ENCODE measurements at places on chromosomes 3 and 15.

GRCh38 chr15:85676342-85677098, 118.2 kb downstream of the KLHL25 start:
- DNase-seq: no peak

GRCh38 chr15:57586661-57587424, 4.9 kb upstream of the MYZAP start:
- DNase-seq: no peak

- DNase-seq: no peak
Observed at GRCh38 chr15:53389271-53390037, 370.0 kb downstream of the WDR72 start.

DNA sequence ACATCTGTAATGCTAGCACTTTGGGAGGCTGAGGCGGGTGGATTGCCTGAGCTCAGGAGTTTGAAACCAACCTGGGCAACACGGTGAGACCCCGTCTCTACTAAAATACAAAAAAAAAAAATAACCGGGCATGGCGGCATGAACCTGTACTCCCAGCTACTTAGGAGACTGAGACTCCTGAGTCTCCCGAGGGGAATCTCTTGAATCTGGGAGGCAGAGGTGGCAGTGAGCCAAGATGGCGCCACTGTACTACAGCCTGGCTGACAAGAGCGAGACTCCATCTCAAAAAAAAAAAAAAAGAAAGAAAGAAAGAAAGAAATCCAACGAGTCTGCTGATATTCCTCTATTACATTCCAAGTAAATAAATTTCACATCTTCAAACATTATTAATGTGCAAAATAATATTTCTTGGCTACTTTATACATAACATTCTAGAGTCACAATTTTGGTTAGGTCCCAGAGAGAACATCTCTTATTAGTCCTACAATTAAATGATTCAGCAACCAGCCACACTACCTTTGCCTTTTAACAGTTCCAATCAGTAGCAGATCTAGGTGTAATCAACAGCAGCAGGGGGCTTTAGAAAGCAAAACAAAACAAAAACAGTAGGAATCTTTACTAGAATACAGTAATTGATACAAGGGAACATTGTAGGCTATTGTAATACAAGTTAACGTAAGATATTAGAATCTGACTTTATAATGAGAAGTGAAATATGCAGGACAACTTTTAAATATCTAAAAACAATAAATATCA, 195.8 kb downstream of the TBC1D5 start:
- no peak for DNase-seq

DNA sequence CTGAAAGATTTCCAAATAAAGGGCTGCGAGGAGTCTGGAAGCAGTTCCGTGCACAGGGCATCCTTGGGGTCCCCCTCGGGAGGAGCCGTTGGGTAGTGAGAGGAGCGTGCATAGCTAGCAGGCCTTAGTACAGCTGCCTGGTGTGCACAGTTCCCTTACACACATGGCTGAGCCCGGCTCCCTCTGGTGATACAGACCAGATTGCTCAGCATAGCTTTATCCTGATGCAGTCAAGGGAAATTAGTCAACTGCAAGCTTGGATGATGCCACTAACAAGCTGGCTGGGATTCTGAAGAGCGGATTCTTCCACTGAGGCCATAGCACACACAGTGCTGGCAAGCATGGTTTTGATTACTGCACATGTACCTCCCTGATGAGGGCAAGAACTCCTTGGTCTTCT, 349.4 kb downstream of the LRTM1 start:
- DNase-seq: no peak

GRCh38 chr3:197021231-197021630, 8.4 kb downstream of the MELTF start:
- DNase-seq: no peak

DNA sequence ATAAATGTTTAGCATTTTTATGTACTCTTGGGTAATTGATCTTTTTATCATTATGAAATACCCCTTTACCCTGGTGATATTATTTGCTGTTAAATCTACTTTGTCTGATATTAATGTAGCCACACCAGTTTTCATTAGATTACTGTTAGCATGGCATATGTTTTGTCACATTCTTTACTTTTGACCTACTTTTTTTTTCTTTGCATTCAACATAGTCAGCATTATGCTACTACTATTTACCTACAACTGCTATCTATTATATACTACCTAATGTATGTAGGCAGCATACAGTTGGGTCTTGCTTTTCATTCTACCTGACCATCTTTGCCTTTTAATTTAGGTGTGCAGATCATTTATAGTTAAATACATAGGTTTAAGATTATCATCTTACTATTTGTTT, 1429.6 kb upstream of the ALCAM start:
- DNase-seq: no peak

DNA sequence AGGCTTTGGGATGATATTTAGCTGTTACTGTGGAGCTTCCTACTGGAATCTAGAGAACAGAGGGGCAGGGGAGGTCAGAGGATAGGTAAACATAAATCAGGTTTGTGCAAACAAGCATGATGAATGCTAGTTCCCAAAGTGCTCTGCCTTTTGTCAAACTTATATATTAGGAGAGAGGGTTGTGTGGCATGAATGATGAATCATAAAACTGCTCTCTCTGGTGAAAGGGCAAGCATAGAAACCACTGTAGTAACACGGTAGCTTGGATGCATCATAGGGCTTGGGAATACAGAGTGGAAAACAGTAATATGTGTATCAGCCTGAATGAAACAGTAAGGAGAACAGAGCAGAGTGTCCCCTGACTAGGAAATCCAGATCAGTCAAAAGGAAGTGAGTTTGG, 486.7 kb downstream of the IL5RA start:
- DNase-seq: no peak

GRCh38 chr3:29280404-29281093, at the start of gene RBMS3:
Gene RBMS3, plus strand, starts transcription at chr3:29281071.
- DNase-seq: no peak

GRCh38 chr3:172125053-172125452, 85.7 kb downstream of the FNDC3B start:
- DNase-seq: no peak

- DNase-seq: no peak
Observed at GRCh38 chr3:150215616-150216015, 192.5 kb upstream of the TSC22D2 start.

DNA sequence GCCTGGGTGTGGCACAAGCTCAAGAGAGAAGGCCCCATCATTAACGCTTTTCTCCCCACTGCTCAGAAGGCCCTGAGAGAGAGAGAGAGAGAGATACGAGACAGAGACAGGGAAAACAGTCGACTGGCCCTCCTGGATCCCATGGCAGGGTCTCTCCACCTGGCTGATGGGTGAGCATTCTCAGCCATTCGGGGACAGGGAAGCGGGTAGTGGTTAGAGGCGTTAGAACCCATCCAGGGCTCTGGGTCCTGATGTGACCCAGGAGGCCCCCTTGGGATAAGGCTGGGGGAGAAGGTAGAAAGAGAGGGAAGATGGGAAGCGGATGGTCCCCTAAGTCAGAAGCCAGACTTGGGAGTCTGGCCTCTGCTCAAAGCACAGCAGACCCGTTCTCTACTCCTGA, 7.9 kb downstream of the TGM5 start:
- no peak for DNase-seq

DNA sequence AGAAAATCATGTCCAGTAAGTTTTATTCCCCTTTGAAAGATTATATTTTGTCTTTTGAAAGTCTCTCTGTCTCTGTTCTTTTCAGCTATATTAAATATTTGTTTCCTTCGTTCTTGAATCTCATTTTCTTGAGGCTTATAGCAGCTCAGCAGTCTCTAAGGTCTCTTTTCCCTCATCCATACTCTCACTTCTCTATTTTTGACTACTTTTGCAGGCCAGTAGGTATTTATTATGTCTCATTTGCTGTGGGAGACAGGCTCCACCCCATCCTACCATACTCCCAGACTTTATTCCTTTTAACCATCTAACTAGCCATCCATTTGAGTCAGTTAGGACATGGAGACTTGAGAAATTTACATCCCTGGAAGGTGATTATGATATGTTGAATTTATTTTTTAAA, 71.0 kb downstream of the FILIP1L start:
- DNase-seq: no peak

DNA sequence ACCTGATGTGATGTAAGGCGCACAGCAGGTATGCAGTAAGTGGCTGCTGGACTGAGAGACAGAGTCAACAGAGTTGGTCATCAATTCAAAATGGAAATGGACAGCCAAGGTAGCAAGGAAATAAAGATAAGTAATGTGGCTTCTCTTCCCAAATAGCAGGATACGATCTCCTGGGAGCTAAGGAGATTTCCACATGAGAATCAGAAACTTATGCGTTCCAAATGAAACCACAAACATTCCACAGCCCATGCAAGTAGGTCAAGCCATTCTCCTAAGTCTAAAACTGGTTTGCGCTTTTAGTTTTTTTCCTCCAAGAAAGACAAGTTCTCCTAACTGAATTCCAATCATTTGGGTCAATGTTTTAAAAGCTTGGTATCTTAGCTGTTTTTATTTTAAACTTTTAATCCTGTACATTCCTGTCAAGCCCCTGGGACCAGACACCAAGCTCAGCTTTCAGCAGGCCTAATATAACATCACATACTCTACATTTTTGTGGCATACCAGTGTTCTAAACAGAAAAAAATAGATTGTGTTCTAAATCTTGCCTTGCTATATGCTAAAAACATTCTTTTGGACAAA, 73.7 kb upstream of the TSPAN3 start:
- DNase-seq: no peak

GRCh38 chr3:54822206-54822605, 105.7 kb downstream of the LRTM1 start:
- DNase-seq: no peak

GRCh38 chr3:52220380-52221026, 4.9 kb downstream of the TLR9 start:
- DNase-seq: peak; percentile 71

DNA sequence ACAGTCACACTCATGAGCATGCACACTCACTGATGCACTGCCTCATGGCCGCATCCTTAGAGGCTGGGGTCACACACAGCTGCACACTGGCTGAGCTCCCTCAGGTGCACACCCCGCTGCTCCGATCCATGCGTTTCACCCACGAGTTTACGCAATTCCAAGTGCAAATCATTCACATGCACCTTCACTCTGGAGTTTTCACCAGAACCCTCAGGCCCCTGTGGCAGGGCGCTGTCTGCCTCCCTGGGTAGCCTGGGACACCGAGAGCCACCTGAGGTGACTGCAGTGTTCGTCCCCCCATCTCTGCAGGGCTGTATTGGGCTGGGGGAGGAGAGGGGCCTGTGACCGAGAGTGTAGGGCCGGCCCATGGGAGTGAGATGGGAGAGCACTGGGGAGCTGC, 134.8 kb downstream of the FBLN2 start:
- no peak for DNase-seq

- no peak for DNase-seq
Observed at GRCh38 chr3:172705170-172705569, 5.7 kb downstream of the NCEH1 start.

All from stimulated activated CD8-positive, alpha-beta memory T cell treated with anti-CD3 and anti-CD28 coated beads, Interleukin-12 subunit alpha, Interleukin-12 subunit beta, amount 100 ng/mL, for 4 hours (primary cell).